ENCODE measurements at places on chromosomes 1 and 21. TPM values are rescaled to one million over a fixed set of nuclear protein-coding genes. Genes with fewer than 3 reads are reported as not detected.

AGMAT gene
- total RNA-seq: 0.49 TPM

OR2L5 gene
- not detected for total RNA-seq

FOXD3 gene
- total RNA-seq: not detected

ADCY10 gene
- 0.40 TPM for total RNA-seq

RIPPLY3 gene
- not detected for total RNA-seq

F3 gene
- 106 TPM for total RNA-seq

GUCA2A gene
- not detected for total RNA-seq

DYNLT4 gene
- 1.0 TPM for total RNA-seq

PPP2R5A gene
- total RNA-seq: 75.3 TPM

NFIA gene
- 149 TPM for total RNA-seq

SLC66A1 gene
- total RNA-seq: 17.8 TPM

LRRC53 gene
- not detected for total RNA-seq

RCAN1 gene
- 32.7 TPM for total RNA-seq

S1PR1 gene
- total RNA-seq: 92.7 TPM

FAM43B gene
- 0.59 TPM for total RNA-seq

LHX8 gene
- total RNA-seq: 1.9 TPM

GPR52 gene
- total RNA-seq: 9.2 TPM

GJC2 gene
- total RNA-seq: 2.1 TPM

IQGAP3 gene
- total RNA-seq: 0.33 TPM

C1QTNF12 gene
- not detected for total RNA-seq

CR1L gene
- total RNA-seq: not detected

SH2D1B gene
- total RNA-seq: not detected

NME7 gene
- total RNA-seq: 44.9 TPM

ZSWIM5 gene
- total RNA-seq: 15.4 TPM

SUSD4 gene
- total RNA-seq: 0.83 TPM

ANGPTL7 gene
- 0.38 TPM for total RNA-seq

TTC39A gene
- 56.0 TPM for total RNA-seq

RGS8 gene
- total RNA-seq: 4.0 TPM

MX1 gene
- 62.6 TPM for total RNA-seq

MYOC gene
- total RNA-seq: 24.9 TPM

OR2T33 gene
- total RNA-seq: 0.75 TPM

CHODL gene
- total RNA-seq: 1.2 TPM

C1orf210 gene
- 22.7 TPM for total RNA-seq

TINAGL1 gene
- 391 TPM for total RNA-seq

S100A1 gene
- total RNA-seq: 139 TPM

C4BPB gene
- not detected for total RNA-seq

OR2L2 gene
- 0.34 TPM for total RNA-seq

KAZN gene
- total RNA-seq: 15.6 TPM

OR2M3 gene
- total RNA-seq: not detected

LIN28A gene
- total RNA-seq: not detected

CD1E gene
- total RNA-seq: 0.92 TPM

HSD11B1 gene
- total RNA-seq: 1.5 TPM

Data from thyroid gland (tissue), 4 donors.